NCI-H1105 (cell line): ENCODE measurements at places on chromosomes 1 and 21.
A peak's percentile ranks its signal among the peaks of the same experiment; 100 is the strongest.

GRCh38 chr1:39729030-39729429 is 9.7 kb upstream of the PPIE start:
- no peak for DNase-seq

DNA sequence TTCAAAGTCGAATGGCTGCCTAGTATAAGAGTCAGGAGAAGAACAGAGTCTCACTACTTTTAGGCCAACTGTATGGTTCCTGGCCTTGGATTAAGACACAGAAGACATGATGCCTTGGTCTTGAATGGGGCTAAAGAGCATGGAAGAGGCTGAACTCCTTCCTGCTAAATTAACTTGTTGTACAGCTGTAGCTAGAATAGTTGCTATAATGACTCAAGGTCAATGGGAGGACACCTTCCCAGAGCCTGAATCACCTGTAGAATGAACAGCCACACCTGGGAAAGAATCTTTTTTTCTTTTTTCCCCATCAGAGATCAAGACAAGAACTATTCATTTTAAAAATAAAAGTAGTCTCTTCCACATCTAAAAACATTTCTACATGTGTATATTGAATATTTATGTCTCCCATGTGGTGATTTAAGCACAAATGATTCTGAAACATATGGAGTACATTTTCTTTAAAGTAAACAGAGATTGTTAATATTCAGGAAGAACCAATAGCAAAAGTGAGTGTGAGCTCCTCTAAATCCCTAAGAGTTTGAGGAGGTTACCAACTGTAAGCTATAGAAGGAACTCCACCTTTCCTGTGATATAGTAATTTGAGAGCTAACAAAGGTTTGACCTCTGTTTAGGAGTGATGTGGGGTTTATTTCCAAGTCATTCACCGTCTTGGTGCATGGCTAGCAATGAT is 191.3 kb downstream of the TGFB2 start:
- DNase-seq, result no peak

- DNase-seq, result no peak
Observed at GRCh38 chr21:40185208-40185607, 318.0 kb downstream of the PCP4 start.

GRCh38 chr1:82722608-82723007 is 921.9 kb downstream of the ADGRL2 start:
- DNase-seq, result no peak

DNA sequence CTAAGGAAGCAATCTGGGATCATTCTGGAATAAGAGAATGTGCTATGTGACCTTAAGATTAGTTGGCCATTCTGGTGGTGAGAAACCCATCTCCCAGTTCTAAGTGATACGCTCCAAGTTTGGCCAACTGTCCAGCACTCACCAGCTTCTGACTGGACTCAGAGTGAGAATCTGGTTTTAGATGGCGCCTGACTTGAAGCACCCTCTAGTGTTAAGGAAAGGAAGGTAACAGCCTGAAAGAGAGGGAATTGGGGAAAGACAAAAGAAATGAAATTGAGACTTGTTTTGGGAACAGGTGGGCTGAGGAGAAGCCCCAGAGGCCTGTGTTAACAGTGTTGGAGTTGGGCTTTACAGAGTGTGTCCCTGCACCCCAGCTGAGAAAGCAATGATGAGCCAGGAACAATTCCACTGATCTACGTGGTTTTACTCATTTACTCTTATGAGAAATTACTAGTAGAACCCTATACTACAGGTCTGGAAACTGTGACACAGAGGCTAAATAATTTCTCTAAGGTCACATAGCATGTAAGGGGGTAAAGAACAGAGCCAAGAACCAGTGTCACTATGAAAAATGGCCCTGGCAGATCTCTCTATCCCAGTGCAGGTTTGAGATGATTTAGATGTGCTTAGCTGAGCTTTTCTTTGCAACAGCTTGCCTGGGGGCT is 9.3 kb upstream of the FCAMR start:
- no peak for DNase-seq

GRCh38 chr1:54253480-54253879 is 53.5 kb downstream of the MRPL37 start:
- DNase-seq, result no peak

DNA sequence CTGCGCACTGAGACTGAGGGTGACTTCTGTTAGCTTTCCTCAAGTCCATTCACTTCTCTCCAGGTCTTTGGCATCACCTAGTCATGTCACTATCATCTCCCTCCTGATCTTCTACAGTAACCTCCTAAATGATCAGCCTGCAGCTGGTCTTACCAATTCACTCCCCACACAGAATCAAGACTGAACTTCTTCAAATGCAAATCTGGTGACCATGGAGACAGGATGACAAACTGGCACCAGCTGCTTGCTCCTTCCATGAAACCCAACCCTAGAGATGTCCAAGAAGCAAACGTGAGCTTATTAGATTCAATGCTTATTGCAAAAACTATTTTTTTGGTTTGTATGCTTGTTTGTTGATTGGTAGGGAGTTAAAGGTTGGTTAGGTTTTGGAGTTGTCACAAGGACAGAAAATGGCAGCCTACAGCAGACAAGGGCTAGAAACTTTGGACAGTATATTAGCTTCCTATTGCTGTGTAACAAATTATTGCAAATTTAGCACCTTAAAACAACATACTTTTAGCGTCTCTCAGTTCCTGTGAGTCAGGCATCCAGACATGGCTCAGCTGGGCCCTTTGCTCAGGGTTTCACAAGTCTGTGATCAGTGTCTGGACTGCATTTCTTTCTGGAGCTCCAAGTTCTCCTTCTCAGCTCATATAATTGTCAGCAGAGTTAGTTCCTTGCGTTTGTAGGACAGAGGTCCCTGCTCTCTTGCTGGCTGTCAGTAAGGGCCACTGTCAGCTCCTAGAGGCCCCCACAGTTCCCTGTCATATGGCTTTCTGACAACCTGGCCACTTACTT is 53.3 kb upstream of the GJA8 start:
- DNase-seq, result no peak

- no peak for DNase-seq
Observed at GRCh38 chr1:185238447-185238846, 78.6 kb downstream of the IVNS1ABP start.

- no peak for DNase-seq
Observed at GRCh38 chr1:1971017-1971416, 32.6 kb downstream of the CFAP74 start.

- no peak for DNase-seq
Observed at GRCh38 chr1:244296447-244296846, 155.3 kb downstream of the ADSS2 start.

- DNase-seq, result no peak
Observed at GRCh38 chr1:24827379-24828135, 82.3 kb downstream of the CLIC4 start.

- no peak for DNase-seq
Observed at GRCh38 chr1:218394989-218395388, 49.9 kb downstream of the TGFB2 start.

DNA sequence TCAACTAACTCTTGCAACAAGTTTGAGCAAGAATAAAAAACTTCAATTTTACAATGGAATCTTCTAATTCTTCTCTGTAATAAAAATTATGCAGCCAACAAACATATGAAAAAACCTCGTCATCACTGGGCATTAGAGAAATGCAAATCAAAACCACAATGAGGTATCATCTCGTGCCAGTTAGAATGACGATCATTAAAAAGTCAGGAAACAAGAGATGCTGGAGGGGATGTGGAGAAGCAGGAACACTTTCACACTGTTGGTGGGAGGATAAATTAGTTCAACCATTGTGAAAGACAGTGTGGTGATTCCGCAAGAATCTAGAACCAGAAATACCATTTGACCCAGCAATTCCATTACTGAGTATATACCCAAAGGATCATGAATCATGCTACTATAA is 327.5 kb upstream of the LYPLAL1 start:
- no peak for DNase-seq

GRCh38 chr1:222601257-222601656 is 11.5 kb upstream of the TAF1A start:
- DNase-seq, result no peak

DNA sequence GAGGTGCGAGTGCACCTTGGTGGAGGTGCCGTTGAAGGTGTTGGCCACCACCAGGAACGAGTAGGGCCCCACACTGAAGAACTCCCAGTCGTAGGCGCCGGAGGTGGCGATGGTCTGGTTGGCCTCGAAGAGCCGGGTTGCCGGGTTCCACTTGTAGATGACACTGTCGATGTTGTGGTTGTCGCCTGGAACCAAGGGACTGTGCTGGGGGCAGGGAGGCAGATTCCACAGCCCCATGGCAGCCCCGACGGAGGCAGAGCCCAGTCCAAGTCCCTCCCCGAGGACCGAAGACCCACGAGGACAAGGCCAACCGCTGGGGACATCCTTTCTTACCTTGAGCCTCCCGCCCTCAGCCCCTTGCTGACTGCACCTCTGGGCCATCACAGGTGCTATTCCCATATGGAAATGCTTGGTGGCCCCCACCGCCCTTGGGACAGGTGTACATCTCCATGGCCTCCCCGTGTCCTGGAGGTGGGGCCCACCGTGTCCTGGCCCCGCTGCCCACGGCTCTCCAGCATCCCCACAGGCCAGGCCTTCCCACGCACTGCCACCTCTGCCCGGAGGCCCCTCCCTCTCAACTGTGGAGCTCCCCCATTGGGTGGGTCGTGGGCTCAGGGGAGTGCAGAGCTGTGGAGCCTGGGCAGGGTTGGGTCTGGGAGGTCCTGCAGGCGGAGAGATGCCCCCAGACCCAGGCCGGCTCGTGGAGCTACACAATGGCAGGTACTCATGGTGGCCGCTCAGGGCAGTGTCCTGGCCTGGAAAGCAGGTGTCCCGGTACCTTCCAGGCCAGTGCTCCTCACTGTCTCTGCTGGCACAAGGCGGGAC is 17.9 kb downstream of the KRTAP10-1 start:
- no peak for DNase-seq

DNA sequence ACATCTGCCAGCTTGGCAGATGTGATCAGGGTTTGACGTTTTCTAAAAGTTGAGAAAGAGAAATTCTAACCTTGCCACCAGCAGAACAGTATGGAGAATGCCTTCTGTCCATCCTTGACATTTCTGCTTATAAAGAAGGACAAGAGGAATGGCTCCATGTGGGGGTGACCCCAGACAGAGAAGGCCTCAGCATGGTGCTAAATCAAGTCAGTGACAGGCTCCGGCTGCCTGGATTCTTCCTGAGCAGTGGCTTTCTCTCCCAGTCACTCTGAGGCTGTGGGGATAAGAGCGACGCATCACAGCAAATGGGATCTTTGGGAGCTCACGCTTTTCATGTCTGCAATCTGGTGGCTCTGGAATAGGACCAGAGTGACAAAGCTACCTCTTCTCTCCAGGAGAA is 640.2 kb upstream of the CAMK1G start:
- DNase-seq, result no peak

GRCh38 chr21:39730418-39731157 is 14.4 kb upstream of the IGSF5 start:
- DNase-seq, result peak; percentile 24
